ENCODE measurements at places on chromosomes 13 and 19.

GRCh38 chr13:85074543-85075313 lies 724.5 kb downstream of the SLITRK6 start:
- no peak for DNase-seq

GRCh38 chr13:33206425-33206824 lies 79.1 kb downstream of the STARD13 start:
- no peak for DNase-seq

DNA sequence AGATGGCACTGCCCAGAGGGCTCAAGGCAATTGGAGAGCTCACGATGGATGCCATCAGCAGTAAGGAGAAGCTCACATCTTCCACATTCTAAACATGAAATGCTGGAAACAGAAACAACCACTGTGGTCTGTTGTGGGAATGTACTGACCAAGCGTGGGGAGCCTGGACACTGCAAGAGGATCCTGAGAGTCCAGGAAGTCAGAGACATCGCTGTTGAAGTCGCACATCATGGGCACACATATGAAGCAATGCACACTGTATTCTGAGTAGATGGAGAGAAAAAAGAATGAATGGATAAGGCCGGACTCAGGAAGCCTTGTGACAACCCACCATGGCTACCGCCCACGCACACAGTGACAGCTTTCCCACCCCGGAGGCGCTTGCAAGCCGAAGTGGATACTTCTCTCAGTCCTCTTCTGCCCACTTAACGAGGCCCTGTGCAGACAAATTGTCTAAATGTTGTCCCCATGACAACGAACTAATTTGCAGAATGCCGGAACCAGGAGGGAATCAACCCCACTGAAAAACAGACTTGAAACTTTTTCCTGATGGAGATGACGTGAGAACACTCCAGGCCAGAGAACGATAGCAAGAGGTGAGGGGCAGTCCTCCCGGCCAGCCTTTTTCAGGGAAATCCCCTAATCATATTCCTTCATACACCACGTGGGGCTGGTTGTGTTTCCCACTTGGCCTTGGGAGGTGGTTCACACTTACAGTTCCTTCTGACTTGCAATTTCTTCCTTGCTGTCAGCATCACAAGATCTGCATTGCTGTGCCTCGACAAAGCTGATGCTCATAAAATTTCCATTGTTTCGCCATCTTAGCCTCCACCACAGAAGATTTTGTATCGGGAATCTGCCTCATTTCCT lies 109.6 kb upstream of the SERP2 start:
- DNase-seq = no peak

- no peak for DNase-seq
These were observed 211.3 kb downstream of the PCCA start for GRCh38 chr13:100300243-100300642.

DNA sequence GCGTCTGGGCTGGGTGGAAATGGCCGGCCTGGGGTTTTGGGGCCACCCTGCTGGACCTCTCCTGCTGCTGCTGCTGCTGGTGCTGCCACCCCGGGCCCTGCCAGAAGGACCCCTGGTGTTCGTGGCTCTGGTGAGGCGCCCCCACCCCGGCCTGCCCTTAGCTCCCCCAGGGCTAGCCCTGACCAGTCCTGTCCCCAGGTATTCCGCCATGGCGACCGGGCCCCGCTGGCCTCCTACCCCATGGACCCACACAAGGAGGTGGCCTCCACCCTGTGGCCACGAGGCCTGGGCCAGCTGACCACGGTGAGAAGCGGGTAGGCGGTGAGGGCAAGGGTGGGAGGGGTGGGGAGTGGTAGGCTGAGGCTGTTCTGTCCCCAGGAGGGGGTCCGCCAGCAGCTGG lies at the start of gene ACP4:
TSS of gene ACP4 (plus strand) at position 20 of the 400 bp plus-strand sequence. CDS start at position 20, 0 bp downstream.
- no peak for DNase-seq

GRCh38 chr19:49549045-49549444 lies 21.2 kb downstream of the RCN3 start:
- no peak for DNase-seq

Data from HAP-1 (cell line).